ENCODE measurements at places on chromosomes 16 and 17.

GRCh38 chr17:33837281-33837680 lies 417.8 kb upstream of the CCL2 start:
- DNase-seq: no peak

DNA sequence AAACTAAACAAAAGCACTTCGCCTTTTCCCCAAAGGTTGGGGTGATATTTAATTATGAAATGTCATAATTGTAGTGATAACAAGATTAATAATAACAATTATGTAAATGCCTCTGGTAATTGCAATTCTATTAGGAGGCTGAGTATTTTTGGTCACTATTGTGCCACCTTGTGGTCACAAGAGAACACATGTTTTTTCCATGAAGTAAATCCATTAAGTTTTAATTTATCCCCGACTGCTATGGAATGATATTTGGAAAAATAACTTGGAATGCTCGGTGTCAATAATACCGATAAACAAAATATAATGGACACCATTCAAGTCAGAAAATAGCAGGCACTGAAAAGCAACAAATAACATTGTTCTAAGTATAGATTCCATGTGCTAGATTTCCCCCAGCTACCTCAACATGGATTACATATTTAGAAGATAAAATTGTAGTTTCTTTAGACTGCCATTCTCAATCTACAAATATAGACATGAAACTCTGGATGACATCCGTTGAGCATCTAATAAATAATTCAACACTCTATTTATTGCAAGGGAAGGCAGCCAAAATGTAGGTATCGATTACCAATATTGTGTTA lies 25.0 kb upstream of the KCNJ2 start:
- DNase-seq: no peak

GRCh38 chr17:57400648-57401047 lies 144.3 kb downstream of the MSI2 start:
- no peak for DNase-seq

- DNase-seq: no peak
Measured at GRCh38 chr16:50154420-50154950, 1.4 kb downstream of the TENT4B start.

- DNase-seq: no peak
Measured at GRCh38 chr16:74627506-74628220, 20.7 kb upstream of the GLG1 start.

GRCh38 chr16:85936816-85937215 lies 37.9 kb downstream of the IRF8 start:
- no peak for DNase-seq

DNA sequence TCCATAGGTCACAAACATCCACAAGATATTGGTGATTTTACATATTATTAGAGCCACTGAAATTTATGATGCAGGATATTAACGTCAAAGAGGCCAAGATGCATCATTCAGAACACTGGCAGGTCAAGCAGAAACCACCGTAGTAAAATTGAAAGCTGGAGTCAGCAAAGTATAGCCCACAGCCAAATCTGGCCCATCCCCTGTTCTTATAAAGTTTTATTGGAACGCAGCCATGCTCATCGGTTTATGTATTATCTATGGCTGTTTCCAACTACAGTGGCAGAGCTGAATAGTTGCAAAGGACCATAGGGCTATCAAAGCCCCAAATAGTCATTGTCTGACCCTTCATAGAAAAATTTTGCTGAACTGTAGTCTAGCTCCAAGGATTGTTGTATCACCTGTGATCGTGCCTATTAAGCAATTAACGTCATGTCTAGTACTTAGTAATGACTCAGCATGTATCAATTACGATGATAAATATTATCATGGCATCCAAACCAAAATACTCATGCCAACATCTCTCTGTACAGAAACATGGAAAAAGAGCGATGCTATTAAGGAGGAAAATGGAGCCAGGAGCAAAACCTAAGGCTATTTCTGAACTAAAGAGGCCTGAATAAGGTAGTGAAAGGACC lies 165.6 kb downstream of the IRX3 start:
- no peak for DNase-seq

DNA sequence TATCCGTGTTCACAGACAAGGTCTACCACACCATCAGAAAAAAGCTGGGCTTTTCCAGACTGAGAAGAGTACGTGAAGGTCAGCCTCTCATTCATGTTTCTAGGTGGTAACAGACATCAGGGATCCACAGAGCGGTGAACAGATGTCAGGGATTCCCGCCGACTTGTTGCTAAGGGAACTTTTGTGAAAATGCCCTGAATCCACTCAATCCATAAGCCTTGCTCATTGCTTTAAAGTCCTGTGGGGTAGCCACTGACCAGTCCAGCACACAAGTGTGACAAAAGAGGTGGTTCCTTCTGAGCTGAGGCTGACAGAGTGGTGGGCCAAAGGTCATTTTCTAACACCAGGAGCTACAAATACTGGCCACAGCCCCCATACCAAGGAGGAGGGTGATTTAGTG lies 5.9 kb downstream of the GAS7 start:
- DNase-seq: no peak

Data from 8988T (cell line).